ENCODE measurements at places on chromosomes 5 and 9.

- no peak for DNase-seq
These were observed 8.0 kb downstream of the LHX6 start for GRCh38 chr9:122220673-122221182.

GRCh38 chr5:4921929-4922328 lies 218.2 kb upstream of the ADAMTS16 start:
- no peak for DNase-seq

- DNase-seq: no peak
These were observed 46.8 kb downstream of the MTMR12 start for GRCh38 chr5:32265902-32266301.

DNA sequence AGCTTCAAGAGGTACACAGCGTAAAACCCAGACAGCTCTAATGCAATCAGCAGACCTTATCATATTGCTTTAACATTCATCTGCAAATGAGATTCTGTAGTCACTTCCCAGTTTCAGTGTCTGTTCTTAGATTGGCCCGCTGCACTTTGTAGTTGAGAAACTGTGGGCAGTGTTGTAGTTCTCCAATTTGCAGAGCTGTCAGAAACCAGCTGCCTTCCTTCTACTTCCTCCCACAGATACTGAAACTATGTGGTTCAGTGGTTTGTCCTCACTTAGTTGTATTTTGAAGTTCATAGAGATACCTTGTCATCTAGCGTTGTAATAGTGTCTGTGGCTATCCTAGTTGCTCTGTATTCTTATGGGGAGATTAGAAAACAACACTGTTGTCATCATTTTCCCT lies 39.6 kb upstream of the TRIM36 start:
- no peak for DNase-seq

GRCh38 chr5:117713585-117714198 lies 1139.1 kb upstream of the SEMA6A start:
- DNase-seq: no peak

DNA sequence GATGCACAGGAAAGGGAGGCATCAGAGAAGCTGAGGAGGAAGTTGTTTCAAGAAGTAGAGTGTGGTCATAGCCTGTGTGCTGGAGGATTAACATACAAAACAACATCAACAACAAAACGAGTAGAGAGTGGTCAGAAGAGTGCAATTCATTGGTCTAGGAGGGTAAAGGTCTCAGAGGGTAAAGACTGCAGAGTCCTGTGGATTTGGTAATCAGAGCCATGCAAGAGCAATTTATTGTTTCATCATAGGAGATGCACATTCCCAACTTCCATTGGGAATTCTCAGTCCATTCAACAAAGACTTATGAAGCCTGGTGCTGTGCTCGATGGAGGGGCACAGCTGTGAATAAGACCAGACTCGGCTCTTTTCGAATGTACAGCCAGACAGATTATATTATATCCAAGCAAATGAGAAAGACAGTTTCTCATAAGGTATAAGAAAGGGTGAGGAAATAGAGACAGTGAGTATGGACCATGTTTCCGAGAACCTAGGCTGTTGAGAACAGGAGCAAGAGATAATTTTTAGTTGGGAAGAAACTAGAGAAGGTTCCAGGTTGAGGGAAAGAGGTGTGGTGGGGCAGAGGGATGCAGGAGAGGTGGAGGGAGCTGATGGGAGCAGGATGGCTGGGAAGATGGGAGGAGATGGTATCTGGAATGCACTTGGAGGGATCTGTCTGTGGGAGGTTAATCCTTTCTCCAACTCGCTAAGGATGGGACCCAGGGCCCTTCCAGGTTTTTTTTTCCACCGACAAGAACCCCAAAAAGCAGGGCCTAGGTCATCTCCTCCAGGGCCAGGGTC lies 7.9 kb upstream of the MYORG start:
- DNase-seq: no peak

DNA sequence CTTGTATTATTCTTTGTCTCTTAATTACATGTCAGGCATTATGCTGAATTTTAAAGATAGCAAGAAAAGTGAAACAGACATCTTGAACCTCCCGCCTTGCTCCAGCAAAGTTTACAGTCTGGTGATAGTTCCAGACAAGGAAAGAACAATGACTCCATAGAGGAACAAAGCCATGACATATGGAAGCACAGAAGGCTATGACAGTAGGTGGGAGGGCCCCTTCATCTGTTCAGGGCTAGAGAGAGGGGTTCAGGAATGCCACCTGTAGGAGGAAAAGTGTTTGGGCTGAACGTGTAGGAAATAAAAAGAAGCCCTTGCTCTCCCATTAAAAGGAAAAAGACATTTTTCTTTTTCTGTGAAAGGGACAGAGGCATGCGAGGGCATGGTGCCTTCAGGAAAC lies 315.6 kb downstream of the TRIM32 start:
- DNase-seq: no peak

GRCh38 chr9:114371973-114372917 lies 15.5 kb downstream of the AKNA start:
- DNase-seq: no peak

DNA sequence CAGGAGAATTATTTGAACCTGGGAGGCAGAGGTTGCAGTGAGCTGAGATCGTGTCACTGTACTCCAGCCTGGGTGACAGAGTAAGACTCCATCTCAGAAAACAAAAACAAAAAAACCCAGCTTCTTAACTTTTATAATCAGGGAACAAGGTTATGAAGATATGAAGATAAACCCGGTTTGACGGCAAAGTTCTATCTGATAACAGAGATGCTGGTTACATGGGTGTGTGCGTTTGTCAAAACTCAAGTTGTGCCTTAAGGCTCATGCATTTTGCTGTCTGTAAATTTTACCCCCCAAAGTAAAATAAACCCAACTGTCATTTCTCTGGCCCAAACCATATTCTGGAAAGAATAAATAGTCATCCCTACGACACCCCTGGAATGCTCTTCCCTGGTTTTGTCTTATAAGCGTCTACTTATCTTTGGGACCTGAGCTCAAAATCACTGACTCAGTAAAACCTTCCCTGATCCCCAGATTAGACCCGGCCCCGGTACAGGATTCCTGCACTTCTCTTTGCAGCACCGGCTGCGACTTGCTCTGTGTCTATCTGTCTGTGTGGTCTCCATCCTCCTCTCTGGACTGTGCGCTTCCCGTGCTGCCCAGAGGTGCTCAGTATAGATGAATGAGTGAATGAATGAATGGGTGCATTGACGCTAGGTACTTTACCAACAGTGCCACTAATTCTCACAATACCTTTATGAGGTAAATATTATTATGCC lies 172.2 kb downstream of the DAB2IP start:
- no peak for DNase-seq

DNA sequence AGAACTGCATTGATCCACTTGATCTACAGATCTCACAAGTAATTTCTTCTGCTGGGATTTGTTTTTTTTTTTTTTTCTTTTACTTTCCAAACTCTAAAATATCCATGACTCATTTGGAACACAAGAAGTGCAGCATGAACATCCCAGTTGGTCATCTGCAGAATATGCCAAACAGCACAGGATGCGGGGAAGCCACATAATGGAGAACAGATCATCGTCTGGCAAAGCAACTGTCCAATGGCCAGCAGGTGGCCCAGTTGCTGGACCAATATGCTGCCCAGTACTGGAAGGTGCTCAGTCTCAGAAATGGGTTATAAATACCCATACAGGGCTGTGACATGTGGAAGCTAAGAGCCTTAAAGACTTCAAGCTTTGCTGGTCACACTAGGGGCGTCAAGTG lies 221.3 kb upstream of the TAS2R1 start:
- peak; percentile 96 for DNase-seq

DNA sequence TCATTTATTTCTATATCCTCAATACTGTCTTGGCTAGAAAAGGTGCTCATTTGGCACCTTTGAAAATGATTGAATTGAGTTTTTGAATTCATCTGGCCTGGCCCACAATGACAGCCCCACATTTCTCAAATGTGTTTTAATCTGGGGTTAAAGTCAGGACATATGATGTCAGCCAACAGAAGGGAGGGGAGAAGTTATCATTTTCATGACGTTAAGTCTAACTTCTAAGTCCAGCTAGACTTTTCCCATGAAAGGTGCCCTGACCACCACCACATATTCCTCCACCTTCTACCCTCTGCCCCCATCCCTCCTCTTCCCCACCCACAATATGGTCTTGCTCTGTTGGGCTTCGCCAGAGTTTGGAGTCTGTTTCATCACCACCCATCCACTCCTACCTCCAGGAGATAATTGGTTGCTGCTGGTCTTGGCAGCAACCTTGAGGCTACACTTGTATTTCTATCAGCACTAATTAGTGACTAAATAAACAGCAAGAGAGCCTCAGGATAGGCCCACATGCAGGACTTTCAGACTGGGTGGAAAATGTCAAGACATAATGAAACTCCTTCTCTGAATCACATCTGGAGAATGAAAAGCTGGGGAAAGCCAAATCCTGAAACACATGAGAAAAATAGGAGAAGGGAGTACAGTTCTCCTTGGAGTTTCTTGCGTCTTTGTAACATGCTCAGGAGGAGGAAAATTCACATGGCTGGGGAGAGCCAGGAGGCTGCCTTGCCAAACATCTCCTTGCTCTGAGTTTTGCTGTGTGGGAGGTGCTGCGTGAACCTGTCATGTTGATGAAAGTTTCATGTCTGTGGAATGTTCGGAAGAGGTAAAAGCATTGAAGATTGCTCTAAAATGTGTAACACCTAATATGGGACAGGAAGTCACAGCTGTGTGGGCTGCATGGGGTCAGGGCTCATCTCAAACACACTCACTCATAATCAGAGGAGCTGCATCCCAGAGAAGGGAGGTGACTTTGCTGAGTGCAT lies 544.7 kb upstream of the KLF4 start:
- peak; percentile 59 for DNase-seq

DNA sequence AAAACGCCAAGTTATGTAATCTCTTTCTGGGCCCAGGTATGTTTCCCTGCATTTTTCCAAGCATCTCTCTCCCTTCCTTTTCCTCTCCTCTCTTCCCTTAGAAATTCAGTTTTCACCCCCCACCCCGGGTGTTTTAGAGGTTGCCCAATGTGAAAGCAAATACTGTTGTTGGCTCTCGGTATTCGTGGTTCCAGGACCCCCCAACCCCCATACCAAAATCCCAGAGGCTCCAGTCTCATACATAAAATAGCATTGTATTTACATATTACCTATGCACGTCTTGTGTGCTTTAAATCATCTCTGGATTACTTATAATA lies 48.8 kb downstream of the ACER2 start:
- DNase-seq: no peak

GRCh38 chr5:94575196-94575595 lies 43.2 kb downstream of the KIAA0825 start:
- DNase-seq: no peak

DNA sequence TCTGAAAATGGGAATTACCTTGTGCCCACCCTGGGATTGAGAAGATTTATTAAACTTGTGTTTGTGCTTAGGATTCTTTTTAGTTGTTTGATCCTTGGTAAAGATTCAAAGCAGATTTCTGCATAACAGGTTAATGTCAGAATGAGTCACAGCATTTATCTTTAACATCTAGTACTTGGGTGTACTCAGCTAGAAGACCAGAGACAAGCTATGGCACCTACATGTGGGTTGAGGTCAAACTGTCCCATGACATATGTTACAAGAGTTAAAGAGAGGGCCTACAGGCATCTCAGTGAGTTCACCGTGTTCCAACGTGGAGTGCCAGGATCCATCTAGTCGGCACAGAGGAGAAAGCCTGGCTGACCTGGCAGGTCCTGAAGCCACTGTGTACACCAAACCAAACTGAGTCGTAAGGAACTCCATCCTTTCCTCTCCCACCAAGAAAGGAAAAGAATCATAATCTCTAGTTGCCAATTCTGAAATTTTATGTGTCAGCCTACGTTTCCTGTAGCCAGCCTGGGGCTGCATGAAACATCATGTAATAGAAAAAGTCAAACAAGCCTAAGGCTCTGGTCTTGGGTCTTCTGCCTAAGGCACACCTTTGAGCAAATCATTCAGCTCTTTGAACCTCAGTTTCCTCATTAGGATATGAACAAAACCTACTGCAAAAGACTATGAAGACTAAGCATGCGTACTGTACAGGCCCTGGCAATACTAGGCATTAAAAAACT lies 73.7 kb downstream of the RCL1 start:
- no peak for DNase-seq

DNA sequence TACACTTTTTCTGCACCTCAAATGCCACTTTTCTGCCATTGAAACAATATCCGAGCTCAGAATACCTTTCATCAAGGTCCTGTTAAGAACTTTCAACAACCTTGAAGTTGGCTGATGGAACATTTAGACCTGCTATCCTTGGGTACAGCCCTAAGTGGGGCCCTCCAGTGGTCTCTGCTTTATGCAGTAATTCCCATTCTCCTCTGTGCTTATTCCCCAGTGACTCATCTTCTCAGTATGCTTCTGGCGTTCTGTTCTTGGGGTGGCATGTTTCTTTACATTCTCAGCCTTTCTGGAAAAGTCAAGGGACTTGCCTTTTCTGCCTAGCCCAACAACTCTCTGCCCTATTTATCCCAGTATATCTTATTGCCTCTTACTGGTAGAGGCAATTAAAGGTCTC lies 7.1 kb downstream of the ANP32B start:
- peak; percentile 64 for DNase-seq

DNA sequence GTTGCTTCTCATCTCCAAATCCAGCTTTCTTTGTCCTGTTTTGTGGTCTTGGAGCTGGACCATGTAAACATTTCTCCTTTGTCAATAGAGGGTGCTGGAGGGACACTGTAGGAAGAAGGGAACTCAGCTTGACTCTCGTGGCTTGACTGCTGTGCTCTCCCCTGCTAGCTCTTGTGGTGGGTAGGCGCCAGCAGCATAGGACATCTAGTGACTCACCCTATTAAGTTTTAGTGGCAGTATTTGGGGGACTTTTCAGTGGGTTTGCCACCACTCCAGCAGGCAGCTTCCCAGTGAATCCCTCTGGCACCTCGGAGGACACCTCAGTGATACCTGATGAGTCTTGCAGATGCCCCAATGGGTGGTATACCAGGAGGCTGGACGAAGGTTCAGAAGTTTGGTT lies 97.8 kb downstream of the TSSK1B start:
- peak; percentile 55 for DNase-seq

- DNase-seq: no peak
These were observed 56.1 kb downstream of the PCDH1 start for GRCh38 chr5:141822144-141822543.

DNA sequence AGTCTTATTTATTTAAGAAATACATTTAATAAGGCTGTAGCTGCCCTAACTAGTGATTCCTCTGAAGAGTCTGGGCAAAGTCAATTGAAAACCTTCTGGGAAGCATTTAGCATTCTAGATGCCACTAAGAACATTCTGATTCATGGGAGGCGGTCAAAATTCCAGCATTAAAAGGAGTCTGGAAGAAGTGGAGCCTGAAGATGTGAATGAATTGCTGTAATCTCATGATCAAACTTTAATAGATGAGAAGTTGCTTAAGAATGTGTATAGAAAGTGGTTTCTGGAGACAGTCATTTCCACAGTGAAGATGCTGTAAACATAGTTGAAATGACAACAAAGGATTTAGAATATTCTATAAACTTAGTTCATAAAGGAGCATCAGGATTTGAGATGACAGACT lies 61.4 kb downstream of the WDR41 start:
- DNase-seq: no peak

GRCh38 chr5:93107141-93107540 lies 473.9 kb downstream of the NR2F1-AS1 start:
- DNase-seq: no peak

- DNase-seq: no peak
These were observed 53.9 kb downstream of the ZNF354C start for GRCh38 chr5:179113945-179114641.

- DNase-seq: no peak
These were observed 25.7 kb downstream of the DRD1 start for GRCh38 chr5:175418251-175418650.

GRCh38 chr5:72815580-72816283 lies 729 bp upstream of the TNPO1 start:
- DNase-seq: no peak

GRCh38 chr9:76333964-76334363 lies 60.3 kb downstream of the RFK start:
- no peak for DNase-seq

GRCh38 chr5:111236995-111237394 lies 12.8 kb downstream of the CAMK4 start:
- DNase-seq: no peak
